ENCODE measurements at places on chromosomes 7 and 10.

DNA sequence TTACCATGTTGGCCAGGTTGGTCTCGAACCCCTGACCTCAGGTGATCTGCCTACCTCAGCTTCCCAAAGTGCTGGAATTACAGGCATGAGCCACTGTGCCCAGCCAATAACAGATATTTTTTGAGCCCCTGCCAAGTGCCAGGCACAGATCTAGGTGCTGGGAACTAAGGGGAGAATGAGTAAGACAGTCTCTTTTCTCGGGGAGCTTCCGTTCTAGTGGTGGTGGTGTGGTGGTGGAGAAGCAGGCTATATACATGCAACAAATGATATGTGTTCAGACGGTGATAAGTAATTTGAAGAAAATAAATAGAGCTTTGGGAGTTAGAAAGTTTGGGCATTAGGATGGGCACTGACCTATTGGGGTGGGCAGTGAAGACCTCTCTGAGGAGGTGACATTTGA lies 76.7 kb upstream of the VKORC1L1 start:
- no peak for DNase-seq

DNA sequence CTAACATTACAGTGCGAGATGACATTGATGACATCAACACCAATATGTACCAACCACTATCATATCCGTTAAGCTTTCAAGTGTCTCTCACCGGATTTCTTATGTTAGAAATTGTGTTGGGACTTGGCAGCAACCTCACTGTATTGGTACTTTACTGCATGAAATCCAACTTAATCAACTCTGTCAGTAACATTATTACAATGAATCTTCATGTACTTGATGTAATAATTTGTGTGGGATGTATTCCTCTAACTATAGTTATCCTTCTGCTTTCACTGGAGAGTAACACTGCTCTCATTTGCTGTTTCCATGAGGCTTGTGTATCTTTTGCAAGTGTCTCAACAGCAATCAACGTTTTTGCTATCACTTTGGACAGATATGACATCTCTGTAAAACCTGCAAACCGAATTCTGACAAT lies 4.3 kb downstream of the GPR22 start:
- DNase-seq, result no peak

- no peak for DNase-seq
Observed at GRCh38 chr7:94376281-94376680, 18.4 kb upstream of the COL1A2 start.

DNA sequence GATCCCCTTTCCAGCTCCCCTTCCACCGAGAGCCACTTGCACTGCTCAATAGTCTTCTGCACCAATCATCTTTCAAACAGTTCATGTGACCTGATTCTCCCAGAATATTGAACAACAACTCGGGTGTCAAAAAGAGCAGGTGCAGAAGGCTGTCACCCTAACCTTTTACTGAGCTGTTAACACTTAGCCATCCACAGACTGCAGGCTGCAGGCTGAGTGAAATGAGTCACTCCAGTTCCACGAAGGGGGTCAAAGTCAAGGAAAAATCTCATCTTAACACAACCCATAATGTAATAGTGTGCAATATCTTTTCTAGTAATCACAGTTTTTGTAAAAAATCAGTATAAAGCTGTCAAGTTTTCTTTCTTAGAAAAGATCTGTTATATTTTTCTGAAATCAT lies 63.1 kb downstream of the MTPAP start:
- no peak for DNase-seq

DNA sequence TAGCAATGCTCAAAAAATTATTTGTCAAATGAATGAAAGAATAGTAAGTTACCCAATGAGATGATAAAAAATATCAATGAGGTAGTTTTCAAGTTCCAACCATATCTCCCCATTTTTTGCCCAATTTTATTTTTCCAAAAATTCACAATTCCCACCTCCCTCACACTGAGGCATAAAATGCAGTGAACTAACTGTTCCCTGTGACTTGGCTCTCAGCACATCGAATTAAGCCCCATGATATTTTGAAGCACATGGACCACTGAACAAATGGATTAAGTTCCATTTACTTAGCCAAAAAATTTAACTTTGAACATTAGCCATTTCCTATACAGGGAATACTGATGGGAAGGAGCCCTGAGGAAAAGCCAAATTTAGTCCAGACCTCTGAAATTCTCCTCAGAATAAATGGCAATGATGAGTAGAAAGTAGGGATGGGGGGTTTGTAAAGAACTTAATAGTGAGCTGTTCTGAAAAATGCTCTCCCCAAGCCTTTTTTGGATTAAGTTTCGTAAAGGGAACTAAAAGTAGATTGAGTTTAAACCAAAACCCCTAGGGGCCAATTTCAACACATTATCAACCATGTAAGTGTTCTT lies 166.3 kb upstream of the GRM3 start:
- DNase-seq, result no peak

- no peak for DNase-seq
Observed at GRCh38 chr10:122286867-122287266, 15.8 kb downstream of the BTBD16 start.

DNA sequence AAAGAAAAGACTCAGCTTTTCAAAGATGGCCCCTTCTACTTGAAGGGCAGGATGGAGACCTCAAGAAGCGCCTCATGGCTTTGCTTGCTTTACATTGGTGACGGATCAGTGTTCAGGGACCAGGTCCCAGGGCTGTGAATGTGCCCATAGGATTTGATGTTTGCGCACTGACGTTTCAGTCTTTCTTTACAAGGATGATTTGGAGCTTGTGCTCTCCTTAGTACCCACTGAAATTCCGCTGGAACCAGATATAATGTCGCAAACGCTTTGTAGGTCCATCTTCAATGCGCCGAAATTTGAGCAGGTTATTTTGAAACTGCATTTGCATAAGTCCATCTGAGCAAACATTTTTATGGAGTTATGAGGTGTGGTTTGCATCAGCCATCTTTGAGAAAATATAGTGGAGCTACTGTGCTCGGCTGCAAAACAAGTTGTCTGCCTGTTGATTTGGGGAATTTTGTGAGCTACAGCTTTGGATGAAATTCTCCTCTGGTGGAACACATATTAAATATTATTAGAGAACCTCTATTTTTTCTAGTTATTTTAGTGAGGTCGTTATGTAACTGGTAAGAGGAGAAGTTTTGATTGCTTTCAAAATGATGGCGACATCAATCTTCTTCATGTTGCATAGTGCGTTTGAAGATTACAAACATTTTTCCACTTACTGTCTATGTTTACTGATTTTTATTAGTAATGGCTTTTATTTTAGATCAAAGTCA lies 2.4 kb downstream of the RBM20 start:
- no peak for DNase-seq

DNA sequence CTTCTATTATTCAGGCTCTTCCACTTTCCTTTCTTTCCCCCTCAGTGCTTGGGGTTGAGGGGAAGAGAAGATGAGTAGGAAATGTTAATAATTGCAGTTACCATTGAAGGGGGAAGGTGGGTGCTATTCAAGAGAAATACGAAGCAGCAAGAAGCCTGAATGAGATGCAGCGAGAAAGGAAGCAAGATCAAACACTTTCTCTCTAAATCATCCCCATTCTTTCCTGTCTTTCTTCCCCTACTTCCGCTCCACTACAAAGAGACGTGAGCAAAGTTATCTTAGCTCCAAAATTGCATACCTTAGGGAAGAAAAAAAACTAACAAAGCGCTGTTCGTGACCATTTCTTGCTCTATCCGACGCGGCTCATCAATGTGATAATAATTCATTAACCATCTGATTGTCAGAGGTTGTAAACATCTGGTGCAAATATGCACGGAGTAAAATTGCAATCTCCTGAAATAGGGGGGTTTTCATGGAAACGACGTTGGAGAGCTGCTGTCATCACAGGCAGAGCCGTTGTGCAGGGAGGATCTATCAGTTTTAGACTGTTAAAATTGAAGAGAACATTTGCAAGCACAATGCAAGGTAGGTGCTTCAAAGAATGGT lies 15.2 kb upstream of the PARD3 start:
- DNase-seq, result no peak

- DNase-seq, result no peak
Observed at GRCh38 chr7:84264396-84264795, 69.8 kb upstream of the SEMA3A start.

DNA sequence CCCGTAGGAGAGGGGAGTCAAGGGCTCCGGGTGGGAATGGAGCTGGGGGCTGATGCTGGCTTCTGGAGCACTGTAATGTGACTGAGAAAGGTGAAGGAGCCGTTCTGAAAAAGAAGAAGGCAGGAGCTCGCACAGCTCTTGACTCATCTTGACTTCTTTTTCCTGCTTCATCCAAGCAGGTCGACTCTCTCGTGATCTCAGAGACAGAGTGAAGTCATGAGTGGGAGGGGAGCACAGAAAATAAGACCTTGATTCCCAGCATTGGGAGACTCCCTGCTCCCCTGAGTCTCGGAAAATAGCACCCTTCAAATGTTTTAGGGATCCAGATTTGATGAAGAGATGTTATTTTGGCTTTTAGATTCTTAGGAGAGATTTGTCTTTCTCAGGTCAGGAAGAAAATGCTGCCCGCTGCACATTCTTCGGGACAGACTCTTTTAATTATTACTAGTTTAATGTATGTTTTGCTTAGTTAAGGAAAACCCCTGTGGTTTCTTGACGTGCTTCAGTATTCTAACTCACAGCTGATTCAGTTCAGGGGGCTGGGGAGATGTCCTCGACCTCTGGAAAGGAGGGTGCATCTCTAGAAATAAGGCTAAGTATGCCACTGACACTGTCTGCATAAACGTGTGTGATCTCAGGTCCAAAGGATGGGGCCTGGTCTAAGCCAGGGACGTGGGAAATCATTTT lies 34.1 kb downstream of the EGFR start:
- DNase-seq, result no peak

GRCh38 chr10:119252051-119252465 lies 44.7 kb downstream of the GRK5 start:
- DNase-seq, result no peak

DNA sequence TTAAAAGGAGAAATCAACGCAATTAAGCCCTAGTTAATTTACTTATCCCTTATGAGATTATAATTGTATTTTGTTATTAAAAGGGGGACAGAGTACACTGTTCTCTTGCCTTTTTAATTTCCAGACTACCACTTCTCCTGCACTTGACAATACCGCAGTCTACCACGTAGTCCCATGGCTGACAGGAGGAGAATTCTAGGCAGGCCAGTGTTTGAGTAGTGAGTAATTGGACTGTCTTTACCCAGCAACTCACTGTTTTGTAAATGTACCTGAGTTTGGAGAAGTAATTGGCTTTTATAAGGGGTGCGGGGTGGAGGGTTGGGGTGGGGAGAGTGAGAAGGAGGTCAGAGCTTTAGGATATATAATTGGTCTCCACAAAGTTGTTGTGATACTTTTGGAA lies 85.4 kb downstream of the CFTR start:
- DNase-seq, result no peak

- DNase-seq, result no peak
Observed at GRCh38 chr7:85447004-85447403, 260.1 kb upstream of the SEMA3D start.

DNA sequence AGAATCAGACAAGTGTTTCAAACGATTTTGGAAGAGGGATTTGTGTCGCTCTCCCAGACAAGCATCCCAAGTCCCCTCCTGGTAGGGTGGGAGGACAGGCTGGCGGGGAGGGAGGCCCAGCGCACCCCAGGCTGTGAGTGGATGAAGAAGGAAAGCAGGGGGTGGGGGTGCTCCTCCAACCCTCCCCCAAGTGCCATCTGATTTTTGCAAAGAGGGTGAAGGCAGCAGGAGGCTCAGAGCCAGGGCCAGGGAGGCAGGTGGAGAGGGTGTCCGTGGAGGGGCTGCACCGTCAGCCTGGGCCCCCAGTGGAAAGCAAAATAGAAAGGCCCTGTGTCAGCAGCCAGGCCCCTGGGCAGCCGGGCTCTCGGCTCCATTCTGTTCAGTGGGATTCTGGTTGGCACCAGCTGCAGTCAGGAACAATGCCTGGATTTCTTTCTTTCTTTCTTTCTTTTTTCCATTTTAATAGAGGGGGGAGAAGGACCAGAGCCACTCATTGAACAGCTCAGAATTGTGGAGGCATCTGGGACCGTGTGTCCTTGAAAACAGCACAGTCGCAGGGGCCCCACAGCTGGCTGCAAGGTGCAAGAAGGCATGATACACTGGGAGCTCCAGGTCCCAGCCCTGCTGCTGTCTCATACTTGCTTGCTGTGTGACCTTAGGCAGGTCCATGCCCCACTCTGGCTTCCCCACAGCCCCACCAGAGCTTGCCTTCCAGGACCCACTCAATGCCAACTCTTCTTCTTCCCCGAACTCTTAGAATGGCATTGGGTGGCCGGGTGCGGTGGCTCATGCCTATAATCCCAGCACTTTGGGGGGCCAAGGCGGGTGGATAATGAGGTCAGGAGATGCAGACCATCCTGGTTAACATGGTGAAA lies 7.1 kb upstream of the ZMIZ1 start:
- DNase-seq, result no peak

DNA sequence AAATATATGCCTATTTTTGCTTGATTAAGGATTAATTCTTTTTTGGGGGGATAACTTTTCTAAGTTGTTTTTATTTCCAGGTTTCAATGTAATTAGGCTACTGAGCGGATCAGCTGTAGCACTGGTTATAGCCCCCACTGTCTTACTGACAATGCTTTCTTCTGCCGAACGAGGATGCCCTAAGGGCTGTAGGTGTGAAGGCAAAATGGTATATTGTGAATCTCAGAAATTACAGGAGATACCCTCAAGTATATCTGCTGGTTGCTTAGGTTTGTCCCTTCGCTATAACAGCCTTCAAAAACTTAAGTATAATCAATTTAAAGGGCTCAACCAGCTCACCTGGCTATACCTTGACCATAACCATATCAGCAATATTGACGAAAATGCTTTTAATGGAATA lies 1.0 kb downstream of the LRRTM3 start:
- no peak for DNase-seq

- no peak for DNase-seq
Observed at GRCh38 chr7:41403291-41403690, 299.6 kb downstream of the INHBA start.

DNA sequence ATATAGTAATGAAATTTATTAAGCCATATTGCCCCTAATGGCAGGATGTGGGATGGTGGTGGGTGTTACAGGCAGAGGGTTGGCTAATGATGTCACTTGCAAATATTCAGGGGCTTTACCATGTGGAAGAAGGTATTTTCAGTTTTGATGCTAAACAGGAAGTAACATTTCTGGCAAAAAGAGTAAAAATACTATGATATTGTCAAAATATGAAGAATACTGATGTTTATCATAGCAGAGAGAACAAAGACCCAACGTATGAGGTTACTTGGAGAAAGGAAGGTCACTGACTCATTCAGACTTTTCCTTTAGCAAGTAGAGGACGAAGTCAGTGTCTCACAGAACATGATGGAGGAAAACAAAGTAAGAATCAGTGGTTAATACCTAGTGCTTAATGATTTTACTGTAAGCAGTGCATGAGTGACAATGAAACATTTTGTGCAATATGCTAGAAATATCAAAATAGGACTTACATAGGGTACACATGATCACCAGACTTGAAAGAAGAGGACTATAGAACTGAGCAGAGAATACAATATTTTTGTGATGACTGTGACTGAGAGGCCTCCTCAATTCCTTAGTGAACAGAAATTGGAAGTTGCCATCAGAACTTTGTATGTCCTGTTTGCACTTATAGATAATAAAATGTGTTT lies 89.7 kb upstream of the STEAP4 start:
- no peak for DNase-seq

GRCh38 chr10:79384773-79385391 lies 37.6 kb downstream of the PPIF start:
- no peak for DNase-seq
